ENCODE measurements at places on chromosomes 11 and 22.
A peak's percentile ranks its signal among the peaks of the same experiment; 100 is the strongest.

GRCh38 chr11:37770145-37770544 is 1172.1 kb upstream of the RAG2 start:
- DNase-seq = no peak

DNA sequence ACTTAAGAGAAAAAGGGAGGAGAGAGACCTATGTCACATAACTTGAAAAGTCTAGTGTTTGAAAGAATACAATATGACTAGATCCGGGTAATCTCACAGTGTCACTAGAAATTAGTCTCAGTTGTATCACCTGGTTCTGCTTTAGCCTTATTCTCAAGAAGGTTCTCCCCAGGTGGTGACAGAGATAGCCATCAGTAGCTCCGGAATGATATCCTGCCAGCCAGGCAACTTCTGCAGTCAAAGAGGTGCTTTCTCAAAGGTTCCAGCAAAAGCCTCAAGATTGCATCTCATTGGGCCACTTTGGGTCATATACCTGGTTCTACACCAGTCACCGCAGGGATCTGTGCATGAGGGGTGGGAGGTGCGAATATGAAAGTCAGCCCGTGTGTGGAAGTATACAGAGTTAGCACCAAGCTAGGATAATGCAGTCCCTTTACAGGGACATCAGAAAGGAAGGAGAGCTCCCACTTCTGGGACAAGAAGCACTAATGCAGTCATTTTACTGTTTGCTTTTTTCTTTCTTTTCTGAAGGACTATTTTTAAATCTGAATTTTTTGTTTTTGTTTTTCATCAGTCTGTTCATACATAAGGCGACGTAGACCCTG is 61.1 kb downstream of the CYB5R2 start:
- DNase-seq = no peak

DNA sequence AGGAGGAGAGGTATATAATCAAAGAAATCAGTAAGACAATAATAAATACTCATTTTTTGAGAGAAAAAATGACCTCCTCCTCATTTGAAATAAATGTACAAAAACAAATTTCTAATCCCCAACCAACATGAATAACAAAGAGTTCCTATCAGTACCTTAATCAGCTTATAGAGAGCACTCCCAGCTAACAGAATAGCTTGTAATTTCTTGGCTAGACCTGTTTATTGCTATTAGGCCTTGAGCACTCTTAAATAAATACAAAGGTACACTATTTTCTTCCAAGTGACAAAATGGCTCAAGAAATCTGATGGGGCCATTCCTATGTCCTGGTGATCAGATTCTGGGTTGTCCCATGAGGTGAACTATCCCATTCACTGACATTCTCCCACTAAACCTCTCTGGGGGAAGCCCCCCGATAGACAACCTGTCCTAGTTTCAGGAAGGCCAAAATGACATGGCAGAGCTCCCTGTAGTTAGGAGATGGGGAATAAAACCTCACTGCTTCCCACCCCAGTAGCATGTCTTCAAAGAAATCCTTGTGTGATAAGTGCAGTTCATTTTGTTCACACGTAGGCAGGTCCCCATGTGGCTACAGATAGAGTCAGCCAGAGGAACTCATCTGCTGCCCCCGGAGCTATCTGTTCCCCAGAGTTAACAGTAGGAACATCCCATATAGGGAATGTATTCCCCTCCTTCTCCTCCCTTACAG is 385.7 kb downstream of the SOX6 start:
- DNase-seq = no peak

GRCh38 chr11:86938900-86939880 is 16.0 kb downstream of the FZD4 start:
- DNase-seq = peak; percentile 34

DNA sequence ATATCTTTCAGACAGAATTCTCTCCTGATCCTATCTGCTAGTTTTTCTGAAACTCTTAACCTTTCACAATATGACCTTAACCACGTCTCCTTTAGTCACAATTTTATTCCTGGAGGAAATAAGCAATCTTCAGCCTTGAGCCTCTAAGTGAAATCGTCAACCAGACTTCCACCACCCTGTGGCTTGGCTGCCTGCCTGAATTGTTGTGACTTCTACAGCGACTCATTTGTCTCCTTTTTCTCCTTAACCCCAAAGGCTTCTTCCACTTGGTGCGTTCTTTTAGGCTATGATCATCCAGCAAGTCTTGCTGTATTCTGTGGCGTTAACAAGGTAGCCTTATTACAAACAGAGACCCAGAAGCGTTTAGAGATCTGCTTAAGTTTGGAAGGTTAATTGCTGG is 535.1 kb upstream of the ARHGAP42 start:
- peak; percentile 62 for DNase-seq

DNA sequence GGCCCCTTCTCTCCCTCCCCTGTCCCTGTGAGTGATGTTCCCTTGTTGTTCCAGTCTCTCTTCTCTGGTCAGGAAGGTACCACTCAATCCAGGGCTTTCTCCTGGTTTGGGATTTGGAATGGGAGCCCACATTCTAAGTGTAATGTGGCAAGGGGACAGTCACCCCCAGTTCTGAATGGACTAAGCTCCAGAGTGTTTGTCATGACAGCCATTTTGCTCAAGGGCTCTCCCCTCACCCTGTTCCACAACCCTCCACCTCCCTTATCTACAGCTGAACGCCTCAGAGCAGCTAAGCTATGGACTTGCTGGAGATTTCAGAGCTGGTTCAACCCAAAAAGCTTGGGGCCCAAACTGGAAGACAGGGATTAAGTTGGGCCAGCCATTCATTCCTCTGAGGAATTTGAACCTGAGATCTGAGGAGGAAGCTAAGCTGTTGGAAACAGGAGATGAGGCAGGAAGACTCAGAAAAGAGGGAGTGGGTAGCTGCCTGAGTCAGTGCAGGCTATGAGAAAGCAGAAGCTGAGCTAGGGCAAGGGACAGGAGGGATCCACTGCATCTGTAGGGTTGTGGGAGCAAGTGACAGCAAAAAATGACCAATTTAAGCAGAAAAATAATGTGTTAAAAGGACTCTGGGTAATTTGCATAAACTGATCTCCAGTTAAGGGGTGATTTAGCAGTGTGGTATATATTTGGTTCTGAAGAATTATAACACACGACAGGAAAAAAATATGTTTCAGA is 22.9 kb upstream of the FCHSD2 start:
- DNase-seq = no peak

GRCh38 chr11:88051396-88051795 is 123.8 kb downstream of the RAB38 start:
- peak; percentile 5 for DNase-seq

DNA sequence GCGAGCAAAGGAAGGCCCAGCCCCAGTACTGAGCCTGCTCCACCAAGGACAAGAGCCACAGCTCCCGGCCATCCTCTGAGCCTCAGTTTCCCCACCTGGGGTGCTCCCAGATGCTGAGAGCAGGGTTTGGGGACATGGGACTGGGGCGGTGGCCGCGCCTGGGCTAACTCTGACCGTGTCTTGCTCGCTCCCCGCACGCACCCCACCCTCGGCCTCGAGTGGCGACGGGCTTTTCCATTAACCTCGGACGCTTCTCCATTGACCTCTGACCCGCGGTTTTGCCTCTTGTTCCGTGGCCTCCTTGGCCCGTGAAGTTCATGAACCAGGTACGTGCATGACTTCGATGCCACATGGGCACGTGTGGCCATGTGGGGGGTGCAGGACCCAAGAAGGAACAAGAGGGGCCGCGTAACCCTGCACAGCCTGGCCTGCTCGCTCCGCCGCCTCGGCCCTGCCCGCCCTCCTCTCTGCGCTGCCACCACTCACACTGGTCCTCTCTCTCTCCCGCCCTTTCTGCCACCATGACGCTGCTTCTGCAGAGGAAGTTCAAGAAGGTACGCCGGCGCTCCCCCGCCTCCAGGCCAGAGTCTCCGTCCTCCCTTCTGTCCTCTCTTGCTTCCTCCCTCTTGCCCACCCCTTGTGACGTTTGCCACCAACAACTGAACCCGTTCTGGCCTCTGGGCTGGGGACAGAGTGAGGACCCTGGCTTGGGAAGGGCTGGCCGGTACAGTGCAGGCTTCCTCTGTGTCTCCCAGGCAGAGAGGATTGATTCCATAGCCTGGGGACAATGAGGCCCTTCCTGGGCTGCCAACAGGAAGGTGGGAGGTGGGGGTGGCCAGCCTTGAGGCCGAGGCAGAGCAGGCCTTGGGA is 6.9 kb downstream of the TNNT3 start:
- no peak for DNase-seq

- DNase-seq = no peak
Observed at GRCh38 chr11:132977746-132978145, 554.6 kb downstream of the OPCML start.

DNA sequence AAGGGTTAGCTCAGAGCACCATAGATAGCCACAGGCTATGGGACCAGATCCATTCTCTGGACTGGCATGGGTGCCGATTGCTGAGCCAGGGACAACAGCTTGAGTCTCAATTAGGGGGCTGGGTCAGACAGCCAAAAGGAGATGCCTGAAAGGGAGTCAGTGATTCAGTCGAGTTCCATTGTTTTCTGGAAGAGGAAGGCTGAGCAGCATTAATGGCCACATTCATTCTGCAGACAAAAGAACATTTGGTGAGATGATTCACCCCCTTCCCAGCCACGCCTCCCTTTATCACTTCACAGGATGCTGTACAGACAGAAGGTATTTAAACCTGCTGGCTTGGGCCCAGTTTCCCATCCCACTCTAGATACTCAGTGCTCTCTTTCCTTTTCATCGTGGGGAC is 131.9 kb downstream of the ADAMTS15 start:
- DNase-seq = peak; percentile 84

DNA sequence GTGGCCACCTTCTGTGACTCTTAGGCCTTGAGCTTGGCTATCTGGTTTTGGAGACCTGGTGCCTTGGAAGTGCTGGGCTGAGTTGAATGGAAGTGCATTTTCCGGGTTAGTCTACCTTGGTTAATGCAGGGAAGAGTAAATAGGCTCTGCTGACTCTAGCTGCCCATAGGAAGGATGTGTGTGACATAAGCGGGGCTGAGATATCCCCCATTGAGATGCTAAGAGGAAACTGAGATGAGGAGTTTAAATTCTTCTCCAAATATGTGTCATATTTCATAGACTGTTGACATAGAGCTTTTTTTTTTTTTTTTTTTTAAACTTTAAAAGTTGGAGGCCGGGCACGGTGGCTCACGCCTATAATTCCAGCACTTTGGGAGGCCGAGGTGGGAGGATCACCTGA is 30.8 kb downstream of the ZNRF3 start:
- DNase-seq = no peak

DNA sequence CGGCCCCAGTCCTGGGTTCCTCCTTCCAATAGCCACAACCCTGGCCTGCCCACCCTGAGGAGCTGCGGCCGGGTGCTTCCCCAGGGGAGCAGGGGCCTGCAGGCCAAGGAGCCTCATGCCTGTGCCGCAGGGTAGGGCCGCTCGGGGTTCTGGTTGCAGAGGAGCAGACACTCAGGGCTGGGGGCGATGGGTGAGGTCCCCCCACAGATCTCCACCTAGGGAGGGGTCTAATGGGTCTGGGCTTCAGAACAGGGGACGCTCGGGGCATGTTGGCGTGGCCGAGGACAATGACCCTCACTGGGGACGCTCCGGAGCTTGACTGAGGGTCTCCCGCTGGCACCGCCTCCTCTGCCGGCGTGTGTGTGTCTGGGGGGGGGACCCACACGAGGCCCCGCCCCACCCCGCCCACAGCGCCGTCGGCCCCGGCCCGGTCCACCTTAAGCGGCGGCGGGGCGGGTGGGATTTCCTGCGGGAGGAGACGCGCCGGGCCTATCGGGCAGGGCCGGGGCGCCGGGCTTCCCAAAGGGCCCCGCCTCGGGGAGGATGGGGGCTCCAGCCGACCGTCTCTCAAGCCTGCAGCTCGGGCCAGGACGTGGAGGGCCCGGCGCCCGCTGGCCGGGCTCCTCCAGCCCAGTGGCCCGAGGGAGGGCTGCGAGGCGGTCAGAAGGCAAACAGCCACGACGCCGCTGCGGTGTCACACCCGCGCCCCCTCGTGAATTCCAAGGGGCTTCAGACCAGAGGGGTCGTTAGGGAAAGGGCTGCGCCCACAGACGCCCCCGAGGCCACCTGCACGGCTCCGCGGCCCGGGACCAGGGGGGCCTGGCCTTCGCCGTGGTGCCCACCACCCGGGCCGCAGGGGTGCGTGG is 640 bp upstream of the ZDHHC8 start:
- peak; percentile 96 for DNase-seq

DNA sequence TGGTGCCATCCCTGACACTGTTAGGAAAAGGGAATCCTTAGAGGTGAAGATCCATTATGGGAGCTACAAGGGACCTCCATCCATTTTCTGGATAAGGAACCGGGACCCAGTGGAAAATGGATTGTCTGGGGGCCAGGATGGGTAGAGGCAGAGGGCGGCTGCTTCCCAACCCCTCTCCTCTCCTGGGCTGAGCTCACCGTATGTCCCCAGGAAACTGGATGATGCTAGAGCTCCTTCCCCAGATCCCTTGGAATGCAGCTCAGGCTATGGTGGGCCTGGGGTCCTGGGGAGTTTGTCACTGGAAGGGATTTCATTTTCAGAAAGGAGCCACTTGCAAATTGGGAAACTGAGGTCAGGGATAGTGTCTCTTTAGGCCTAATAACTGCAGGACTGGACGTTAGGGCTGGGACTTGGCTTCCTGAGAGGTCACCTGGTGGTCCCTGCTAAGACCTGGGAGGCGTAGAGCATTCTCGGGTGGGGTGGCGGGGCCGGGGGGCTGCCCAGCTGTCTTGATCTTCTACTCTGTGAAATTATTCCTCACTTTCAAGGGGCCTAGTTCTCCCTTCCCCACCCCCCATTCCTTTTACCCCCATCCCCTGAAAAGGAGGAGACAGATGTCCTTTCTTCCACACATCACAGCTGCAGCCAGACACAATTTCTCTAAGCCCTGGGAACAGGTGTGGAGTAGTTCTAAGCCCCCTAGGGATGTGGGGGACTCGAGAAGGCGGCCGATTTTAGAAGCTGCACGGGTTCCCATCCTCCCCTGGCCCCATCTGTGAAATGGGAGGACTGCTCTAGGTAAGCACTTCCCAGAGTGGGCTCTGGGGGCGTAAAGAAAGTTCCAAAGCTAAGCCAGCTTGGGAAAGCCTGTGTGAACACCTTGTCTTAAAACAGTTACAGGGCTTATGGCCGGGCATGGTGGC is 99.8 kb downstream of the PKNOX2 start:
- DNase-seq = no peak

DNA sequence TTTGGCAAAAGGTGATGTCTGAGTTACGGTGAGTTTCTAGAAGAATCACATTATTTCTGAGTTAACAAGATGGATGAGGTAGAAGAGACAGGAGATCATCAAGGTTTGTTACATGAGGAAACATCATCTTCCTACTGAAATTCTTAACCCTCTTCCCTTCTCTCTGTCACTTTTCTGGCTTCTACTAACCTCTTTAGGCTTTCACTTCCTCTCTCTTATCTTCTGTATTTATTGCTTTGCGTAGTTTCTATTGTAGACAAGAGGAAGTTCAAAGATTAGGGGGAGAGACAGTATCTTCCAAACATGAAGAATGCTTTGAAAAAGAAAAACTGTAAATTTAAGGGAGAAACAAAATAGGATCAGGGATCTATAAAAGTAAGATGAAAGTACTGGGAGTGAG is 75.4 kb downstream of the TRPC6 start:
- DNase-seq = no peak

GRCh38 chr22:44247346-44247745 is 65.4 kb downstream of the SHISAL1 start:
- DNase-seq = no peak

GRCh38 chr11:29809121-29809520 is 207.7 kb downstream of the KCNA4 start:
- no peak for DNase-seq

Data from urothelium cell line (cell line).